Peyer's patch (tissue), 4 donors: ENCODE measurements at places on chromosomes 13 and 19.

- no peak for DNase-seq
Measured at GRCh38 chr19:46634656-46635218, 1.3 kb downstream of the GNG8 start.

DNA sequence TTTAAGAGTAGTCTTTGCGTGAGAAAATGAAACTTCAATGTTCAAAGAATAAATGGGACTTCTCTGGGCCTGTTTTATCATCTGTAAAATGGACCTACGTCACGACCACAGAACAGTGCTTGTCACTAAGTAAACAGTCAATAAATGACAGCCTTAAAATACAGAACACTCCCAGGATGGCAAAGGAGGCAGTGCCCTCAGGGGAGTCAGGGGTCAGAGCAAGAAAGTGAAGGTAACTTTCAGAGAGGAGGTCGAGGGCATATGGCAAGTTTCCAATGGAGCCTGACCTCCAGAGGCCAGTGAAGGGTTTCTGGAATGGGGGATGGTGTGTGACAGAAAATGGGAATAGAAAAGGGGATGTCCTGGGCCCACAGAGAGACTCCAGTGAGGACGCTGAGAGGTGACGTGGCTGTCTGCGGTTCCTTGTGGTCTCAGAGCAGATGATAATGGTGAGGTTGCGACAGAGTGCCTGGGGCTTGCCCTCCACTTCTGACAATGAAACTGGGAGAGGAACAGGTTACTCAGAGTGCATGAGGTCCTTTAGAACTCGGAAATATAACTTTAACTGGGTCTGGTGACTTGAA is 91.8 kb downstream of the UBL3 start:
- peak; percentile 72 for DNase-seq

DNA sequence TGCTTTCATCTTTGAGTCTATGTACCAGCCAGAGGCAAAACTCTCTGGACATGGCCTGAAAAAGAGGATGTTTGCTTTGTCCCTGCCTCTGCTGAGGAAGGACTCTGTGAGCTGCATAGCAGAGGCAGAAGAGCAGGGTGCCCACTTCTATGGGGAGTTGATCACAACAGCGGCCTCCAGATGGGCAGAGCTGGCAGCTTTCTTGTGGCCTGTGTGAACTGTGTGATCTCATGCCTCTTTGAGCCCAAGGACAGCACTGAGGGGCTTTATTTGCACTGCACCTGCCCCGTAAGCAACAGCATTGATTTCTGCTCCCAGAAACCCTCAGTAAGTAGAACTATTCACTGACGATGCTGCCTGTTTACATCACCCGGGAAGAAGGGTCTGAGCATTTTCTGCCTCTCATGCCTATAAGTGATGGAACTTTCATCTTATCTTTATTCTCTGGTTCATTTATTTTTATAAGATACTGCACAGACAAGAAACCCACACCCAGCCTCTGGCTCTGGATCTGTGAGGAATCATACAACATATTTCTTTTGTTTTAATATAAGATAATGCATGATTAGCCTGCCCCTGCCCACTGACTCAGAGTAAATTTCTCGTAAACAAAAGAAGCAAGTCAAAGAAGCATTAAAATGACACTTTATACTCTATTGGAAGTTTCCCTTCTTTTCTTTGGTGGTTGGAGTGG is 244.2 kb upstream of the SOX21 start:
- no peak for DNase-seq

DNA sequence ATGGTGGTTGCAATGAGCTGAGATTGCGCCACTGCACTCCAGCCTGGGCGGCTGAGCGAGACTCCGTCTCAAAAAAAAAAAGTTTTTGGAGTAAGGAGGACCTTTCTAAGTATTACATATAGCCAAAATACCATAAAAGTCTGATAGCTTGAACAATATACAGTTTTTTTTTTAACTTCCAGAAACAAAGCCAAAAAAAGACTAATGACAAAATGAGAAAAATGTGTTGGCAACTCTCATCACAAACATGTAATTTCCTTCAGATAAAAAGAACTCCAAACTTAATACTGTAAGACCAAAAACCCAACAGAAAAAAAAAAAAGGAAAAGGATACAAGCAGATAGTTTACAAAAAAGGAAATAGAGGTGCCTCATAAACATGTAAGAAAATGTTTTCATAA is 68.2 kb upstream of the MED4 start:
- no peak for DNase-seq

DNA sequence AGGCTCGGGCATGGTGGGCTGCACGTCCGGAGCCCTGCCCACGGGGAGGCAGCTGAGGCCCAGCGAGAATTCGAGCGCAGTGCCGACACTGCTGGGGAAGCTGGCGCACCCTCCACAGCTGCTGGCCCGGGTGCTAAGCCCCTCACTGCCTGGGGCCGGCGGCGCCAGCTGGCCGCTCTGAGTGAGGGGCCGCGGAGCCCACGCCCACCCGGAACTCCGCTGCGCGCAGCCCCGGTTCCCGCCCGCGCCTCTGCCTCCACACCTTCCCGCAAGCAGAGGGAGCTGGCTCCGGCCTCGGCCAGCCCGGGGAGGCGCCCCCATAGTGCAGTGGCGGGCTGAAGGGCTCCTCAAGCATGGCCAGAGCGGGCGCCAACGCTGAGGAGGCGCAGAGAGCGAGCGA is 2080.4 kb downstream of the PCDH9 start:
- DNase-seq: no peak

DNA sequence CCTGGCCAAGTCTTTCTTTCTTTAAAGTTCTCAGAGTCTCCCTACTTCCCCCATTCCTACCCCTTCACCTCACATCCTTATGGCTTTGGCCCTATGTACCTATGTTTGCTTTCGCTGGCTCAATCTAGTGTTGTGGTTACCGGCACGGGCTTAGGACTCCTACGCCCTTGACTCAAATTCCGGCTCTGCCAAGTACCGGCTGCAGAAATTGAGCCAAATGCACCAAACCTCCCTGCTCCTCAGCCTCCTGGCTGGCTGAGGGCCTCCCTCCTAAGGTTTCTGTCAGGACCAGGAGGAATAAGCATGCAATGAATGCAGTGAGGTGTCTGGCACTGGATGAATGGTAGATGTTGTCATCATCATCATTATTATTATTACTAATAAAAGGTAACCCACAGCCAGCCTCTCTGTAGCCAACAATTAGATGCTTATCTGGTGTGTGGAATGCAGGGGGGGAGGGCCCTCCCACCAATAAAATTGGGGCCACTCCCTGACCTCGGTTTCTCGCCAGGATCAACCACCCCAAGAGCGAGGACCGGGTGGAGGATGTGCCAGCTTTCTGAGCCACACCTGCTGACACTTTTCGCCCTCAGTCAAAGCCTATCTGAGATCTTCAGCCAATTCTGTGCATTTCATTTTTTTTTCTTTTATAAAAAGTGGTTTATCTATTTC is 20.7 kb downstream of the KLK5 start:
- no peak for DNase-seq

GRCh38 chr13:40483601-40484000 is 182.8 kb downstream of the FOXO1 start:
- no peak for DNase-seq

- DNase-seq: peak; percentile 88
Measured at GRCh38 chr19:54172471-54173358, at the start of gene TMC4. Gene TMC4, minus strand, starts transcription at chr19:54173160. Its CDS starts 43 bp downstream, at chr19:54173117.

- no peak for DNase-seq
Measured at GRCh38 chr13:62088165-62088564, 672.5 kb upstream of the PCDH20 start.

DNA sequence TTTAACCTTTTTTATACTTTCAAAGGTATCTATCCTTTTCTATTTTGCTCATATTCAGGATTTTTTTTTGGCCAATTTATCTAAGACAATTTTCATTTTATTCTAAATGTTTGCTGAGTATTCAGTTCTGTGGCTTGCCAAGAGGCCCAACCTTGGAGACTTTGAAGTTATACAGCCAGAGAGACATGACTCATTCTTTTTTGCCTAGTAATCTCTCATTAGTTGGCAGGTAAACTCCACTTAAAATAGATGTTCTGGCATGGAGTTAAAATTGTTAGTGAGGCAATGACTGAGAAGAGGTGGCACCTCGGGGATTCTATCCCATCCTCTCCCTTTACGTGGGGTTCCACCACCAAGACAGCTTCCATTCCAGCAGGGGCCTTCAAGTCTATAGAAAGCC is 213.8 kb downstream of the KCTD12 start:
- no peak for DNase-seq
